ENCODE measurements at places on chromosomes 7 and 10.
A peak's percentile ranks its signal among the peaks of the same experiment; 100 is the strongest.

- DNase-seq = no peak
Observed at GRCh38 chr10:50335397-50335796, 84.1 kb upstream of the ASAH2 start.

DNA sequence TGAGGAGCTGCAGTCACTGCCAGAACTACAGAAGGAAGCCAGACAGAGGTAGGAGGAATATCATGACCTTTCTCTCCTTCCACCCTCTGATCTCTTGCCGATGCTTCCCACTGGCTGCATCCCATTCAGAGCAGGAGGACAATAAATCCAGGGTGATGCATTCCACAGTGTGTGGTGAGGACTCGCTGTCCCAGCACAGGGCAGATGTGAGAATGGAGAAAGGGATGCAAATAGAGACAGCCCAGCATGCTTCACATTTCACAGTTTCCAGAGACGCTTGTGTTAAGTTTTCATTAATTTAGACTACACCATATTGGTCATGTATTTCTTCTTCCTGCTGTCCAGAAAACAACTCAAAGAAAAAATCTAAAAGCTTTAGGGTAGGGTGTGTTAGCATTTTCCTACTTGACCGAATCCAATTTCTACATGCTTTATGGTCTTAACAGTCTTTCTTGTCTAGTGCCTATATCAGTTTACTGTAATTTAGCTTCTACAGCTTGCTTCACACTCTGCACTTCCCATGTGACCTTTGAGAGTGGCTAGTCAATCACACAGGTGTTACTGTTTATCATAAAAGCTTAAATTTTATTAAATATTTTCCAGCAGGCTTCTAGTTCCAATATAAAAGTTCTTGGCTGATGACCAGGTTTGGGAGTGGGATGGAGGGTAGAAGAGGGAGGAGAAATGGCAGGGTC is 155.6 kb downstream of the RAPGEF5 start:
- no peak for DNase-seq

GRCh38 chr7:105920766-105921165 is 42.3 kb upstream of the CDHR3 start:
- DNase-seq = no peak

- DNase-seq = no peak
Observed at GRCh38 chr7:99293167-99293566, 20.5 kb downstream of the MYH16 start.

- DNase-seq = no peak
Observed at GRCh38 chr7:6252748-6253147, 19.7 kb downstream of the CYTH3 start.

DNA sequence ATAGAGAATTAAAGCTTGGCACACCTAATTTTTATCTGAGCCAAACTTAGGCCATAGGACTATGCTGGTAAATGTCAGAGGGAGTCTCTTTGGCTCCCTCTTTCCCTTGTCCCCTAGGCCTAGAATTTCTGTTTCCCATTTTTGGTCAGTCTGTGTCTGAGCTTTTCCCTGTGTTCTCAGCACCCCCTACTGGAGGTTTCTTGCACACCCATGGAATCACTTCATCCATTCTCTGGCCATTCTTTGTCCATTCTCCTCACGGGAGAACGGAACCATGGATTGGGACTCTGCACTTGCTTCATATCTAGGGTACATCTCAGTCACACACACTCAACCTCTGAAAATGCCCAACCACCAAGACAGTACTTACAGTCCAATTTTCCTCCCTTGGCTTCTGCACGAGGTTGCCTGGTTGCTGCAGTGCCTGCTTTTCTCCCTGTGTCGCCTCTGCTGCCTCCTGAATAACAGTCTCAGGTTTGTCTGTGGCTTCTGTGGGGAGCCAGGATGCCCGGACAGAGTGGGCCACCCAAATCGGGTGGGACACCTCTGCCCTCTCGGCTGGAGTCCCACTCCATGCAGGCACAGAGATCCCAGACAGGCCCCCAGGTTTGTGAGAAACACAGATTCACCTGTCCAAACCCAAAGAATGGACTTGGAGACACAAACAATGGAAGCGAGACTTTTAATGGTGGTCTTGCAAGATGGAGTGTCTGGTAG is 35.1 kb upstream of the DNAH11 start:
- DNase-seq = no peak

- DNase-seq = no peak
Observed at GRCh38 chr7:3914051-3914775, 613.2 kb downstream of the SDK1 start.

GRCh38 chr7:26508917-26509316 is 217.3 kb downstream of the SNX10 start:
- DNase-seq = no peak

DNA sequence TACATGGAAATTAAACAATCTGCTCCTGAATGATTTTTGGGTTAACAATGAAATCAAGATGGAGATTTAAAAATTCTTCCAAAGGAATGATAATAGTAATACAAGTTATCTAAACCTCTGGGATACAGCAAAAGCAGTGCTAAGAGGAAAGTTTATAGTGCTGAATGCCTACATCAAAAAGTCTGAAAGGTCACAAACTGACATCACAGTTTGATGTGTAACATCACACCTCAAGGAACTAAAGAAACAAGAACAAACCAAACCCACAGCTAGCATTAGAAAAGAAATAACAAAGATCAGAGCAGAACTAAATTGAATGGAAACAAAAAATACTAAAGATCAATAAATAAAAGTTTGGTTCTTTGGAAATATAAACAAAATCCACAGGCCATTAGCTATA is 17.4 kb downstream of the ZFAND4 start:
- DNase-seq = no peak

DNA sequence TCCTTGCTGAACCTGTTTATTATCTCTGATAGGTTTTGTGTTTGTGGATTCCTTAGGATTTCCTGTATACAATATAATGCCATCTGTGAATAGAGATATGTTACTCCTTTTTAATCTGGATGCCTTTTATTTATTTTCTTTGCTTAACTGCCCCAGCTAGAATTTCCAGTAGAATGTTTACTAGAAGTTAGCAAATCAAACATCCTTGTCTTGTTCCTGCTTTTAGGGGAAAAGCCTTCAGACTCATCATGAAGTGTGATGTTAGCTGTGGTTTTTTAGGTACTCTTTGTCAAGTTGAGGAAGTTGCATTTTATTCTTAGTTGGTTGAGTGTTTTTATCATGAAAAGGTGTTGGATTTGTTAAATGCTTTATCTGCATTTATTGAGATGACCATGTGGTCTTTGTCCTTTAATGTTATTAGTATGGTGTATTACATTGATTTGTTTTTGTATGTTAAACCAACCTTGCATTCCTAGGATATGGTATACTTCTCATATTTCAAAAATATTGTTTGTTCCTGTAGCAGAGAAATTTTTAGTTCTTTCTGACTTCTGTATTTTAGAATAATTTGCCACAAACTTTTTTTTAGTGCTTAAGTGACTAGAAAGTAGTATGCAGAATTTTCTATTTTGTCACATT is 24.3 kb downstream of the PPP2R2D start:
- DNase-seq = no peak

GRCh38 chr7:154409703-154410311 is 357.6 kb downstream of the DPP6 start:
- DNase-seq = no peak

DNA sequence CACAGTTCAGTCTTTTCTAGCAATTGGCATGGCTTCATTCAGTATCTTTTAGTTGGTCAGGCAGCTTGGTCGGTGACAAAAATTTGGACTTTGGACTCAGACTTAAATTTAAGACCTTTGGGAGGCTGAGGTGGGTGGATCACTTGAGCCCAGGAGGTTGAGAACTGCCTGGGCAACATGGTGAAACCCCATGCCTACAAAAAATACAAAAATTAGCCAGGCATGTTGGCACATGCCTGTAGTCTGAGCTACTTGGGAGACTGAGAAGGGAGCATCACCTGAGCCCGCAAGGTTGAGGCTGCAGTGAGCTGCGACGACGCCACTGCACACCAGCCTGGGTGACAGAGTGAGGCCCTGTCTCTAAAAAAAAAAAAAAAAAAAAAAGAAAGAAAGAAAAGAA is 19.5 kb upstream of the ITPRID1 start:
- no peak for DNase-seq

DNA sequence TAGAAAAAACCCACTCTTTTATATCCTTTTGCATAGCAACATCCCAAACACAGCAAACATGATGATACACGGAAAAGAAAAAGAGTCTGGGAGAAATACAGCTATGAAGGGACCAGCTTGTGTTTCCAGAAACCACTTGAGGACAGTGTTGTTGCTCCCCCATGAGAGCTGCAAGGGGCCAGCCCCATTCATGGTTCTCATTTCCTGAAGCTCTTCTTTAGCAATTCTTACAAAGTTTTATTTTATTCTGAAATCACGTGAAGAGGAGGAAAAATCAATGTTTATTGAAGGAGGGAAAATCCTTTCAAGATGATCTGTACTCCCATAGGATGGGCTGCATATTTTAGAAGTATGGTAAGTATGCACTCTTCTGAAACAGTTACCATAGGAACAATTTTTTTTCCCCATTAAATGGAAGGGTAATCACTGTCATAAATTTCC is 17.5 kb upstream of the PRTFDC1 start:
- DNase-seq = no peak

GRCh38 chr7:31020652-31021051 is 31.5 kb upstream of the ADCYAP1R1 start:
- DNase-seq = no peak

- DNase-seq = no peak
Observed at GRCh38 chr7:2635810-2636701, 4.3 kb downstream of the TTYH3 start.

- peak; percentile 32 for DNase-seq
Observed at GRCh38 chr10:79243181-79244067, 103.8 kb upstream of the PPIF start.

GRCh38 chr7:105267244-105267643 is 121.5 kb downstream of the SRPK2 start:
- DNase-seq = no peak

- no peak for DNase-seq
Observed at GRCh38 chr7:112001091-112001826, 204.9 kb downstream of the DOCK4 start.

- no peak for DNase-seq
Observed at GRCh38 chr7:50695026-50695425, 87.7 kb downstream of the GRB10 start.

DNA sequence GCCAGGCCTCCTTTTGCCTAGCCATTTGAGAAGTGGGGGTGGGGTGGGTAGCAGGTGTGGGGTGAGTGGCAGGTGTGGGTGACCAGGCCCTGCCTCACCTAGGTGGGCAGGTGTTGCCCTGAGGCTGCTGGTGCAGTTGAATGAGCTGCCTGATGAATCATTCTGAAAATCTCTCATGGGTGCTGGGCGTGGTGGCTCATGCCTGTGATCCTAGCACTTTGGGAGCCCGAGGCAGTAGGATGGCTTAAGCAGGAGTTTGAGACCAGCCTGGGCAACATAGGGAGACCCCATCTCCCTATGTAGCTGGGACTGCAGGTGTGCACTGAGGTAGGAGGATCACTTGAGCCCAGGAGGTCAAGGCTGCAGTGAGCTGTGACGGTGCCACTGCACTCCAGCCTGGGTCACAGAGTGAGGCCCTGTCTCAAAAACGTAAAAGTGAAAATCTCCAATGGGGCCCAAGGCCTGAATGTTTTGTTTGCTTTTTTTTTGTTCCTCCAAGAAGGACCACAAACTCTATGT is 17.7 kb downstream of the TSPAN14 start:
- DNase-seq = no peak

DNA sequence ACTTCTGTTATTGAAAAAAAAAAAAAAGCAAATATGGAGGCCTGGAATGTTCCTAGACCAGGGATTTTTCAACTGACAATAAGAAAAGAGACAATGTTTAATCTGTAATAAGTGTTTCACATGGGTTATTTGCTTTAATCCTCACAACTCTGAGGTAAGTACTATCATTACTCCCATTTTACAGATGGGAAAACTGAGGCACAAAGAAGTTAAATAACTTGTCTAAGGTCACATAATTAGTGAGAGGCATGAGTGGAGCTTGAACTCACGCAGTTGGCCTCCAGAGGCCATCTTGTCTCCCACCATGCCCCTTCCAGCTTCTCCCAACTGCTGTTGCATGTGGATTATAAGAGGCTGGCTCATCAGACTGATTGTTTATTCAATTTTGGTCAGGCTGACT is 36.6 kb upstream of the CREB5 start:
- DNase-seq = no peak

GRCh38 chr10:133475425-133475734 is 21.6 kb downstream of the SCART1 start:
- no peak for DNase-seq

GRCh38 chr7:1967512-1968396 is 265.0 kb downstream of the MAD1L1 start:
- no peak for DNase-seq

DNA sequence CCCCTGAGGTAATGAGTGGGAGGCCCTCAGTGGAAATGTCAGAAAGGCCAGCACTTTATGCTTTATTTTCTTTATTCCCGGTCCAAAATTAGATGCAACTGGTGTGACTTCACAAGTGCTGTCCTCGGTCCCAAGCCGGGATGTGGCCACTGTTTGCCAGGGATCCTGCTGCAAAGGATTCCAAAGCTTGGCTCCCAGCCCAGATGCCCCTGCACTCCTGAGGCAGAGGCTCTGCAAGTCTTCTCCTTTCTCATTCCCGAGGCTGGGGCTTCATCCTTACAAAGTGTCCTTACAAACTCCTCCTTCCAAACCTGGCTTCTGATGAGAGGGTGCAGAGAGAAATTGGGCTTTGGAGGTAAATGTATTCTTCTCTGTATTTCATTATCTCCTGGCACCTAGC is 544.3 kb upstream of the DPP6 start:
- no peak for DNase-seq

- DNase-seq = no peak
Observed at GRCh38 chr7:20172736-20173334, 44.3 kb downstream of the MACC1 start.

GRCh38 chr10:132007681-132008080 is 26.0 kb upstream of the BNIP3 start:
- DNase-seq = no peak

All from stimulated activated CD4-positive, alpha-beta T cell treated with anti-CD3 and anti-CD28 coated beads, Interleukin-1b, Interleukin-23, amount 100 ng/mL, for 1 hour (primary cell).